NCI-H774 (cell line): ENCODE measurements at places on chromosomes 1 and 21.

DNA sequence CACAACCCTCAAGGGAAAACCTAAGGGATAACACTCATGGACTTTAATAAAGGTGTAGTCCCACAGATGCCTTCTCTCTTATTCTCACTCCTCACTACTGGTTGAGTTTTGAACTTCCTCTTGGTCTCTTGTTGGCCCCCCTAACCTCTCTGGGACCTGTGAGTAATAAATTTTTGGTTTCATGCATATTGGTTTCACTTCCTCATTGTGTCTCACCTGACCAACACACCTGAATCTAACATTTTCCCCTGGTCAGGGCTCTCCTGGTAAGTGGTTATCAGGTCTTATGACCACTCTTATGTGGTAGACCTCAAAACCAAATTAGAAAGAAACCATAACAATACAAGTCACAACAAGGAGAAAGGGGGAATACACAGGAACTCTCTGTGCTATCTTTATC lies 60.5 kb upstream of the PRMT6 start:
- no peak for DNase-seq

DNA sequence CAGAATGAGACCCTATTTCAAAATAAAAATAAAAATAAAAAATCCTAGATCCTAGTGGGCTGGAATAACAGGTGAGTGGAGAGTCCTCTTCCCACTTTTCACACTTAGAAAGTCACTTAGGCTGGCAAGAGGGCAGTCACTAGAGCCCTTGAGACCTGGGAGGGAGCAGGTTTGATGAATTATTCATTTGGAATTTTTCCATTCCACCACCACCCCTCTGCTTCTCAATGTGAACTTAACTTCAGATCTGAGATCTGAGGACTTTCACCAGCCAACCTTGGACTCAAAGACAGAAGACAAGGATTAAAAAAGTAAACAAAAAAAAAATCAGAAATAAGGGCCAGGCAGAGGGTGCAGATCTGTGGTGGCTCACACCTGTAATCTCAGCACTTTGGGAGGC lies 16.5 kb downstream of the AKR7A3 start:
- DNase-seq = no peak

DNA sequence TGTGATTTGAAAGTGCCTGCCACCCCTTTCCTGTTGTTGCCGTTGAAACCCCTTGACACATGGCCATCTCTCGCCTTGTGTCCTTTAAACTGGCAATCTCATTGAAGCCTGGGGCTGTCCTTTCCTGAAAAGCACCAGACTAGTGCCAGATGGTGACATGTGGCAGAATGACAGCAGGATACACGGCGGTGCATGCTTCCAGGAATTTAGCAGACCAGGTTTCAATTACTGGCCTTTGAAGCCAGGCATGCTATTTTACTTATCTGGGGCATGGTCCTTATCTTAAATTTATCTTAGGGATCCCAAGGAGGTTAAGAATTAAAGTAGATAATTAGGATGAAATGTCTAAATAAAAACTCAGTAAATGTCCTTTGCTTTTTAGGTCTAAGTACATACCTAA lies 15.2 kb downstream of the PLPPR4 start:
- no peak for DNase-seq

- no peak for DNase-seq
These were observed 55.1 kb upstream of the EFHD2 start for GRCh38 chr1:15354580-15354965.

GRCh38 chr1:152035539-152036266 lies 1.1 kb downstream of the S100A11 start:
- no peak for DNase-seq

DNA sequence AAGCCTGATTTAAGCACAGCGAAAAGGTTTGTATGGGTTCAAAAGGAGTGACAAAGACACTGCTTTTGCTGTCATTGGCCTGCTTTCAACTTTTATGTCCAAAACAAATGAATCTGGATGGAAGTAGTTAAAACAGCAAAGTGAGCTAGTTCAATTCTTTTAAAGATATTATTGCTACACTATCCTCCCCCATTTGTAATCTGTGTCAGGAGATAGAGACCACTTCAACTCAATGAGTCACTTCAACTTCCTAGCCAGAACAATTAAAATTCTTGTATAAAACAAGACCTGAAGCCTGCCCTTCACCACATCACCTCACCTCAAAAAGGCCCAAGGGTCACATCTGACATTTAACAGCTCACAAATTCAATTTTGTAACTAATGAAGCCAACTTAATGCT lies 364.1 kb upstream of the LYPLAL1 start:
- DNase-seq = no peak

DNA sequence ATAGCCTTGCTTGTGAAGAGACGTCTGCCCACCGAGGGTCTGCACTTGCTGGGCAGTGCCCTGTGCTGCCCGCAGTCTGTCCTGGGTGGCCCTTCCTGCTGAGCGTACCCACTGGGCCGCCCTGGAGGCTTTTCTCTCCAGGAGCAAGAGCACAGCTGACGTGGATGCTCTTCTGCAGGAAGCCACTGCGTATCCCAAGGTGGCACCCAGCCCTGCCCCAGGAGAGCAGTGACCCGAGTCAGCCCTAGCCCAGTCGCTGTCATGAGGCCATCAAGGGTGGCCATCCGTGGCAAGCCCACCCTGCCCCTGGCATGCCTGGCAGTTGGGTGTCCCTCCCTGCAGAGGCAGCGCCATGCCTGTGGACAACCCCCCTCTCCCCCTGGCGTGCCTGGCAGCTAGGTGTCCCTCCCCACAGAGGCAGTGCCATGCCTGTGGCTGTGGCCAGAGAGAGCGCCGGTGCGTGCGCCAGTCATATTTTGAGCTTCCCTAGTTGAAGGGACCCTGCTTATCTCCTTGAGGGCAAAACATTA lies 51.3 kb upstream of the COL6A1 start:
- DNase-seq = no peak
